ENCODE measurements at places on chromosomes 3 and 15. TPM values are rescaled to one million over a fixed set of nuclear protein-coding genes. Genes with fewer than 3 reads are reported as not detected.

Gene PTPN23
- total RNA-seq: 12.4 TPM

Gene HTR3E
- total RNA-seq: not detected

Gene FILIP1L
- total RNA-seq: 103 TPM

Gene GUCA1C
- not detected for total RNA-seq

Gene SAXO2
- total RNA-seq: 4.7 TPM

Gene SERF2
- total RNA-seq: 248 TPM

Gene SLC2A2
- total RNA-seq: not detected

Gene SLC6A1
- 3.2 TPM for total RNA-seq

Gene EIF4E3
- total RNA-seq: 16.0 TPM

Gene GOLGA8M
- 2.1 TPM for total RNA-seq

Gene SEMA5B
- 10.8 TPM for total RNA-seq

Gene ITIH1
- total RNA-seq: not detected

Gene IGF2BP2
- total RNA-seq: 42.7 TPM

Gene GOLGA6D
- total RNA-seq: not detected

Gene DUOXA2
- 0.42 TPM for total RNA-seq

Gene CDCP1
- 2.9 TPM for total RNA-seq

Gene PYDC2
- not detected for total RNA-seq

Gene TMEM45A
- 78.8 TPM for total RNA-seq

Gene IP6K1
- 31.6 TPM for total RNA-seq

Gene MUC4
- 0.42 TPM for total RNA-seq

Gene BOC
- total RNA-seq: 53.0 TPM

DNA sequence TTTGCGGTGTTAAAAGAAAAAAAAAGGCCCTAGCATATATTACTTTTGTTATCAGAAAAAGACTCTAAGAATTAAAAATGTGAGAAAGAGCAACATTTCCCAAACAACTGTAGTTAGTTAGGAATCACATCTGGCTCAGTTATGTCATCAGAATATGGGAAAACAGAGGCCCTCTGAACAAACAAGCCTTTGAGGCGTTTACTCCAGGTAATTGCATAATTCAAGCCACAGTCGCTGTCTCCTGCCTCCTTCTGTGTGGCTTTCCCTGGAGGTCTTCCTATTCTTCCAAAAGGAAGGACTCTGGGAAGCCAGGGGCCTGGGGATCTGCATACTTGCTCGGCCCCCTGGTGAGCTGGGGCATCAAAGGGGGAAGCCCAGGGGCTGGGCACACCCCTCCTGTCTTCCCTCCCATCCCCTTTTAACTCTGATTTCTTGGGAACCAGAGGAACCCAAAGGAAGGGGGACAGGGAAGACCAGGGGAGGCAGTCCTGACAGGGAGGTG, 3.7 kb upstream of the FAM107A start:
- DNase-seq: no peak

GRCh38 chr15:69145694-69146492, 14.5 kb upstream of the GLCE start:
- DNase-seq: no peak

DNA sequence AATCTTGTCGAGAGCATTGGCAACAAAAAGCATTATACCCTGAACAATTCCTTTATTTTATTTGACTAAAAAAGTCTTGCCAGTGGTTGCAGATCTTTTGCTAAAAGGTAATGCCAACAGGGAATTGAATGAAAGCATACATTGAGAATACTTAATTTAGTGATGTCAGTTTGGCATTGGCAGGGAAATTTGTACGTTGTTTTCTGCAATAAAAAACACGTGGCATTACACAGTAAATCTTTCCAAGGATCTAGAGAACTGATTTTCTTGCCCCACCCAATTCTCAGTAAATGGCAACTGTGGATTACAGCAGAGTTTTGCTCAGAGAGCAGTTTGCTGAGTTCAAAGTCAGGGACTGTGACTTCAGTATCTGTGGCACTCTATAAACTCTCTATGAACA, 38.3 kb upstream of the IGSF10 start:
- no peak for DNase-seq

- no peak for DNase-seq
Observed at GRCh38 chr3:180018543-180018942, 18.2 kb downstream of the PEX5L start.

GRCh38 chr3:131236421-131236820, 145.2 kb upstream of the NUDT16 start:
- no peak for DNase-seq

DNA sequence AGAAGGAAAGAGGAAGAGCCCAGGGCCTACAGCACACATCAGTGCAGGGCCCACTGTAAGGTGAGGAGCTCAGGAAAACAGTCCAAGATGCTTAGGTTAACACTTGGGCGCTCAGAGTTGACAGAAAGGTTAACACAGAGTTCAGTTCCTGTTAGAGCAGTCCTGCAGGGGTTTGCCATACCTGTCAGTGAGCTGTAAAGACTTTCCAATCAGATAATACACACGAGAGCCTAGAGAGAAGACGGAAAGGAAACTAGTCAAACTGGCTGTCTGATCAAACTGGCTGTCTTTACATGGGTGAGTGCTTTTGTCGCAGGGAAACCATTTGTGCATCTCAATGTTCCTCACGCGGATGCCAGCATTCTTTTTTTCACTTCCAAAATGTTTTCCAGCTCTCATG, 61.4 kb upstream of the ARHGEF26 start:
- peak; percentile 48 for DNase-seq

DNA sequence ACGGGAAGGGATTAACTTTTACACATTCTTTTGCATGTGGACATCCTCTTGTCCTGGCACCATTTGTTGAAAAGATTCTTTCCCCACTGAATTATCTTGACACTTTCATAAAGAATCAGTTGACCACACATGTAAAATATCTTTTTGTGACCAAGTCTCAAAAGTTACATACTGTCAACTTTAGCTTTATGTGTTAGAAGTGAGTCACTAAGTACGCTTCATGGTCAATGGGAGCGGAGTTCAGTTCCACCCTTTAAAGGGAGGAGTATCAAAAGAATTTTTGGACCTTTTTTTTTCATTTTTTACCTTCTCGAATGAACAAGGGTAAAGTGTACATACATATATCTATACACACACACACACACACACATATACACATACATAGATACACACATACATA, 35.4 kb downstream of the MAPK6 start:
- DNase-seq: no peak

DNA sequence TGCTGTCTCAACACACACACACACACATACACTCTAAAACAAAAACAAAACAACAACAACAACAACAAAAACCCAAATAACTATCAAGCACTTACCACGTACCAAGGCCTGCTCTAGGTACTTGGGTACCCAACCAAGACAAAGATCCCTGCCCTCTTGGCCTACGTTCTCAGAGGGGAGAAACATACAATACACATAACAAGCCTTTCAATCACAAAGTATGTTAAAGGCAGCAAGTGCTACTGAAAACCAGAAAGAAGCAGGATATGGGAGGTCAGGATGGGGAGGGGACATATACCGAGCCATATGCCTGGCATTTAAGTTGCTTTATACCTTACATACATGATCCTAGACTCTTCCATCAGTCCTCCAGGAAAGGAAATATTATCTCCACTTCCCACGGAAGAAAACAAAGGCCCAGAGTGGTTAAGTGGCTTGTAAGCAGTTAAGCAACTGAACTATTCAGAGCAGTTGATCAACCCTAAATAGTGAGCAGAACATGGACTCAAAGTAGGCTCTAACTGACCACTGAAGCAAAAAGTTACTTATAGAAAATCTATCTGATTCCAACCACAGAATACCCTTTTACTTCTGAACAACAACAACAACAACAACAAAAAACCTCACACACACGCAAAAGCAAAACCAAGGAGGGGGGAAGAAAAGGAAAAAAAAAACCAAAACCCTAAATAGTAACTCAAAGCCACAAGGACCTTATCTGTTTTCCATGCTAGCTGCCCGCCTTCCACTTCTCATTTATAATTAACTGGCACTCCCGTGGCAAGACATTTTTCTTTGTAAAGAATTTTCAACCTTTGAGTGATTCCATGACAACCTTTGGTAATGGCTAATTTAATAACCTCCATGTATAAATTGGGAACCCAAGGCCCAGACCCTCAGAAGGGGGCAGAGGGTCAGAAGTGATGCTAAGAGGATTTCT, 21.0 kb downstream of the PRICKLE2 start:
- no peak for DNase-seq

DNA sequence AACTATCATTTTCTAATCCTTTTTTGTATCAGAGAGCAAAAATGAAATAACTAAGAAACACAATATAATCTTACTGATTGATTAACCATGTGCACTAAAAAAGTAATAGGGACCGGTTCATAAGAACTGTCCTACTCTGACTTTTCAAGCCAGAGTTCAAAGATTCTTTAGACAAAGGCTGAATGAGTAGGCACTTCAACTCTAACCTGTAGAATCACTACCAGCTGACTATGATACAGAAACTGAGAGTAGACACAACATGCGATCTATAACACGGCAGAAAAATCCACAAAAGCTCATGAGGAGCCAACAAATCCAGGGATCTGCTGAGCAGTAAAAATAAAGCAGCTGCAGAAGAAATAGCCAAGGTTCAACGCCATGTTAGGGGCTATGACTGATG, 8.9 kb downstream of the COPB2 start:
- DNase-seq: no peak

- DNase-seq: no peak
Observed at GRCh38 chr3:154981664-154982063, 98.5 kb upstream of the MME start.

DNA sequence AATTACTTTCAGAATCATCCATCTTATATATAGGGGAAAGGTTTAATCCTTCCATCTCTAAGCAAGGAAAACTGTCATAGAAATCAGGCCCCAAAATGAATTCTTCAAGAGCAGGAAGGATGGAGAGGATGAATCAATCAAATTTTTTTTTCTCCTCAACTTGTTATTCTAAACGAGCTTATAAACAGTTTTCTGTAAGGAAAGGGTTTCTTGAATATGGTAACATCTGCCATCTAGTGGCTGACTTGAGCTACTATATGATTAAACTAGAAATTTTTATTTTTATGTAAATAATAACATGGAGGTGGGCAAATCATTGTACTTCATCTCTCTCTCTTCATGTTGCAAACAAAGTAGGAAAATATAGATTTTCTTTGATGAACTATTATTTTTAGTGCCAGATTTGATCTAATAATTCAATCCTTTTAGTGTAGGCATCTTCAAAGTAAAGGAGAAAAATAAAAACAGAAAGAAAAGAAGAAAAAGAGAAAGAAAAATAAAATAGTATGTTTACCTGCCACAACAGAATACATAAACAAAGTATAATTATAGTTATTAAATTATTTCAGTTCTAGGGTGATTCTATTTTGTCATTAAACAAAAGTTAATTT, 146.6 kb downstream of the SERPINI1 start:
- DNase-seq: no peak

GRCh38 chr15:70559265-70560239, 203.8 kb downstream of the UACA start:
- no peak for DNase-seq

DNA sequence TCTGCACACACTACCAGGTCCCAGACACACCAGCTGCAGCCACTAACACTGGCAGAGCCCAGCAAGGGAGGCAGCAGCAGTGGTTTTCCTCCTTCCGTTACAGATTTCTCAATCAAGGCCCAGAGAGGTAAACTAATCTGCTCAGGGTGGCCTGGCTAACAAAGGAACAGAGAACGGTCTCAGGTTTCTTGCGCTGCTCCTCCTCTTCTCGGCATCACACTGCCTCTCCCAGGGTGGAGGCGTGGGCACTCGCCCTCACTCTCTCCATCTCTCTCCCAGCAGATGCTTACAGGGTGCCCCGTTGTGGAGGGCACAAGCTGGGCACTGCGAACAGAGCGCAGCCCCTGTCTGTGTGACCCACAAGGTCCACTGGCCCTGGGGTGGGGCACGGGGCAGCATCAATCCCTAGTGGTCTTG, 228.7 kb downstream of the VPS13C start:
- no peak for DNase-seq

DNA sequence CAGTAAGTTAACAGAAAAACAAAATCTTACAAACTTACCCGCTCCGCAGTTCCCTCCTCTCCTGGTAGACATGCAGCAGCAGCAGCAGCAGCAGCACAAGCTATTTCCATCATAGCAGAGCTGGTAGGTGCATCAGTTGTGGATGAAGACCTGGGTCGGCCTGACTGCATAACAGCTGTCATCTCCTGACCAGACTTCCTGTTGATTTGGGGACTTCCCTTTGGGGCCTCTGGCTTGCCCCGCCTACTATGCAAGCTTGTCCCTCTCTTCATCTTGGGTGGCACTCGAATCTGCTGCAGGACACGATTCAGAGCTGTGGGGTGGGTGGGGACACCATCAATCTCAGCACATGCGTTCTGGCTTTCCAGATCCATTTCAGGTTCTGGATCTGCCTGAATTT, 65.7 kb downstream of the TMCC1 start:
- DNase-seq: no peak

DNA sequence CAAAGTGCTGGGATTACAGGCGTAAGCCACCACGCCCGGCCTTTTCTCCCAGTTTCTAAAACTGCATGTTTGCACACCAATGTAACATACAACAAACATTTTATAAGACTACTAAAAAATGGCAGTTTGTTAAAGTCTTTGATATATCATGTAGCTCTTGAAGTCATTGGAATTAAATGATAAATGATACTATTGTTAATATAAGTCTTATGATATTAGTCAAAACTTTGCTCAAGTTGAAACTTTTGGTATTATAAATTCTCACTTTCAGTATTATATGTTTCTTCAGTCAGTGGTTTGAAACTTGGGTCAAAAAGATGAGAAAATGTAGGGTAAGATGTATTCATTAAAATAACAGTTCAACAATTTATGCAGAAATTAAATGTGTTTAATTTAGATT, 117.6 kb upstream of the TBL1XR1 start:
- DNase-seq: no peak

DNA sequence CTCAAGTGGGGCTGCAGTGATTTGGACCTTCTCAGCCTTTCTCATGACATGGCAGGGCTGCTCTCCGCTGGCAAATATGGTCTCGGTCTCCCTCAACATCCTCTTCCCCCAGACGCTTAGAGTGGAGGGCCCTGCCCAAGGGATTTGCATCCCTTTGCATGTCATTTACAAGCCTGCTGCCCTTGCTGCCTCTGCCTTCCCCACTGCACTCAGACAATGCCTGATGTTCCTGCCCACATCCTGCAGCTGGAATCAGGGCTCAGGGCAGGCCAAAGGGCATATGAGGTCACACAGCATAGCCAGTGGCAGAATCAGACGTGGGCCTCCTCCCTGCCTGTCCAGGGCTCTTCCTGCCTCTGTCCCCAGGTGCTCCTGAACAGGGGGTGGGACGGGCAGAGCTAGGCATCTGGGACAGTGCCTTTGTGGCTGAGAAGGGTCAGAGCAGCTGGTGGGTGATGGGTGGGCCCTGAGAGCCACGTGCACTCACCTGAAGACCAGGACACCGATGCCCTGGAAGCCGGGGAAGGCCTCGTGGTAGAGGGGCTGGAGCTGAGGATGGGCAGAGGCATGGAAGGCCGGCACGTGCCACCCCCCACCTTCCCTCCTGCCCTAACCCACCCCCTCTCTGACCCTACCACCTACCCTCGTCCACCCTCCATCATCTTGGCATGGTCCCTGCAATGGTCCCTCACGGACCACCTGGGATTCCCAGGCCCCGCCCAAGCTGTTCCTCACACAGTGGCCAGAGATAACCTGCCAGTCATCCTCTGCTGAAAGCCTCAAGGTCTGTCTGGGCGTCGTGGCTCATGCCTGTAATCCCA, 27.4 kb upstream of the GOLGA6C start:
- DNase-seq: no peak
